KBM-7 (cell line): ENCODE measurements at places on chromosomes 2 and 18.
A peak's percentile ranks its signal among the peaks of the same experiment; 100 is the strongest.

DNA sequence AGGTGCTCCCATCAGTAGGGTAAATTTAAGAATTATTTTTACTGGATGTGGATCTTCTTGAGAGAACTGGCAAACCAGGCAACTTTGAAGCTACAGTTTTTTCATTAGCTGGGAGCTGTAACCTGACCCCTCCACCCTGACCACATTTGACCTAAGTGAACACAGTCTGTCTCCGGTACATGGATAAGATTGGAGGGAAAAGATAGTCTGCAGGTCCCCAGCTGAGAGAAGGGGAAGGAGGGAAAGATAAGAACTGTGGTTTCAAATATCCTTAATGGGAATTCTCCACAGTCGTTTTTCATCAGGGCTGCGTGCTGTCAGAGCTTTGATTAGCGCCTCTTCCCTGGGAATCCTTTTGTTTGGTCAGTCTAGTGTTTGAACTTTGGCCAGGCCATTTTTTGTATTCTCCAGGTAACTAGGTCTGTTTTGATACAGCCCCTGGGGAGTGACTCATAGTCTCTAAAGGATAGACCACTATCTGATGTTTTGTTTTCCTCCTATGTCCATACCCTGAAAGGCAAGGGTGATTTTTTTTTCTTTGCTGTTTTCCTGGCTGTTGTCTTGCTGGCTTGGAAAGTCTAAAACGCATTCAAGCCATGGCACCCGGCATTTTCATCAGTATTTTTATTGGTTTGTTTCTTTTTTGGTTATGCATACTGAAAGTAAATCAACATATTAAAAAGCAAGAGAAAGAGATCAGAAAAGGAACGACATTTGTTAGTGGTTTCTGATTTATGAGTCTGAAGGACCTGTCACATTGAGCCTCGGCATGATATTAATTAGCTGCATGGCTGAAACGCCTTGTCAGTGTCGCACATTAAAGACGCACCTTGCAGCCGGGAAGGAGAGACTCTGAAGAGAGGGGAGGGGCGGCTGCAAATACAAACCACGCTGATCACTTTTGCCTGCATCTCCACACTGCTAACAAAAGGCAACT is 183.4 kb upstream of the FN1 start:
- DNase-seq = peak; percentile 79

- no peak for DNase-seq
These were observed 255.6 kb downstream of the PTPRM start for GRCh38 chr18:7822435-7823331.

DNA sequence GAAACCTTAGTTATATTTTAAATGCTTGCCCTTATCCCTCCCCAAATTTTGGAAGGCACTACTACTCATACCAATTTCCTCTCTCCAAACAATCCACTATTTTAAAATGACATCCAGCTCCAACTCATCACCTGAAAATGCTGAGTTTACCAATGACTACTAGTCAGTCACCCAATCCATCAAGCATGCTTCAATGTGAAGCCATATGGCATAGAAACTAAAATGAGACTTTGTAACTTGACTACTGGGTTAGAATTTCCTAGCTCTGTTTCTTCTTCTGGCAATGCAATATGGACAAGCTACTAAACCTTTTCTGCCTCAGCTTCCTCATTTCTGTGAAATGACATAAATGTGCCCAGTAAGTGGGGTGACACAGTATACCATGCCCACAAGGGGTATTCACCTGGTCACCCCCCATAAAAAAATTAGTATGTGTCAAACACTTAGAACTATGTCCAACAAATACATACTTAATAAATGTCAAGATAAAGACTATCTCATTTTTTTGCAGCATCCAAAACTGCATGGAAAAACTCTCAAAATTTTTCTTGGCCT is 10.0 kb upstream of the STPG4 start:
- no peak for DNase-seq

DNA sequence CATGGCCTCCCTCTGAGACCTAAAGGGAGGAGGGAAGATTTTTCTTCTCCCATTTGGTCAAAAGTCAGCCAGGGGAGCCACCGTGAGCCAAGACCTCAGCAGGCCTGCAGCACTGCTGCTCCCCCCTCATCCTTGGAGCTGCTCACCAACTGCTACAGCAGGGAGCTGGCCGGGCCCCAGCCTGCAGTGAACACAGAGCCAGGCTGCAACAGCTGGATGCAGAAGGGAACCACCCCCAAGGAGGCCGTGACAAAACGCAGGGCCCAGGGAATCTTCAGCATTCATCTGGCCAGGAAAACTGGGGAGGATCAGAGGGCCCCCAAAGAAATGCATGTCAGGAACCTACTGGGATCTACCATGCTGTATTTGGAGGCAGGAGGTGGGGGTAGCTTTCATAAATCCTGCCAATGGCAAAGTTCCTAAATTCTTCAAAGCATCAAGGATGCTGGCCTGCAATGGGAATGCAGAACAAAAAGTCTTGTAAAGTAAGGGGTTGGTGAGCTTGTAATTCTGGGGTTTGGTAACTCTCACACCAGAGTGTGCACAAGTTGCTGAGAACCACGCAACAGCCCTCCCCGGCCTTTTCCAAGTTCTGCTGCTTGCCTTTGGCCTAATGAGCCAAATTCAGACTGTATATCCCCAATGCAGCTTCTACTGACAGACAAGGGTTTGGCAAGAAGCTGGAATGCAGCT is 61.0 kb downstream of the CACNB4 start:
- no peak for DNase-seq

GRCh38 chr2:65017335-65017734 is 28.1 kb downstream of the SLC1A4 start:
- peak; percentile 95 for DNase-seq

- DNase-seq = peak; percentile 19
These were observed 62.0 kb downstream of the MYL12B start for GRCh38 chr18:3323900-3324299.

DNA sequence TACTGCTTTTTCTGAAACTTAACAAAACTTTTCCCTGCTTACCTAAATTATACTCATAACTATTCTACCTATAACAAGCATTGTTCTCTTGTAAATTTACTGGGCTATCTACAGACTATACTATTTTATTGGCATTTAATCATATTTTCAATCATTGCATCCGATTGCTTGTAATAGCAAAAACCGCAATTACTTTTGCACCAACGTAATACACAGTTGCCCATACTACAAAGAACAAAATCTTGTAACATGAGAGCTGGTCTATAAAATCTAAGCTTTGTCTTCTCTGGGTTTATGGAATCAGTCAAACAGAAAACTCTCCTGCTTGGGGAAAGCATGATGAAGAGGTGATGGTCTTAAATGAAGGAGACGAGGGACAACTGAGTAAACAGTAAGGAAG is 463.4 kb upstream of the ST6GAL2 start:
- DNase-seq = no peak

DNA sequence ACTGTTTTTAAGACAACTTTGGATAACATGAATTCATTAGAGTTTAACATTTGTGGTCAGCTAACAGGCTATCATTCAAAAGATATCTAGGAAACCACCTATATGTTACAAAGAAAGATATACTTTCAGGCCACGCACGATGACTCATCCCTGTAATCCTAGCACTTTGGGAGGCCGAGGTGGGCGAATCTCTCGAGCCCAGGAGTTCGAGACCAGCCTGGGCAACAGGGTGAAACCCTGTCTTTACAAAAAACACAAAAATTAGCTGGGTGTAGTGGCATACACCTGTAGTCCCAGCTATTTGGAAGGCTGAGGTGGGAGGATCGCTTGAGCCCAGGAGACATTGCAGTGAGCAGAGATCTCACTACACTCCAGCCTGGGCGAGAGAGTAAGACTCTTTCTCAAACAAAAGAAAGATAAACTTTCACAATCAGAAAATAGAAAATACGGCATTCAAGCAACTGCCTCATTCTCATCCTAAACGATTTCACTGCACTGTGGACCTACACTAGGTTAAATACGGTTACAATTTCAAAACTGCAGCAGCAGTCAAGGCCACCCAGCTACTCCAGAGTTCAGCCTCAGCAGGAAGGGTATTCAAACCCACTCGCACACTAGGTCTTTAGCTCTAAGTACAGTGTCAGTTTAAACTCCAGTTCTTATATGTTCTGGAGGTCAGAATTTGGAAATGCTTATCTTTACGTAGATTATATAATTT is 250.0 kb upstream of the SLC39A10 start:
- DNase-seq = no peak

GRCh38 chr2:196592911-196593881 is 46.3 kb upstream of the CCDC150 start:
- peak; percentile 63 for DNase-seq

DNA sequence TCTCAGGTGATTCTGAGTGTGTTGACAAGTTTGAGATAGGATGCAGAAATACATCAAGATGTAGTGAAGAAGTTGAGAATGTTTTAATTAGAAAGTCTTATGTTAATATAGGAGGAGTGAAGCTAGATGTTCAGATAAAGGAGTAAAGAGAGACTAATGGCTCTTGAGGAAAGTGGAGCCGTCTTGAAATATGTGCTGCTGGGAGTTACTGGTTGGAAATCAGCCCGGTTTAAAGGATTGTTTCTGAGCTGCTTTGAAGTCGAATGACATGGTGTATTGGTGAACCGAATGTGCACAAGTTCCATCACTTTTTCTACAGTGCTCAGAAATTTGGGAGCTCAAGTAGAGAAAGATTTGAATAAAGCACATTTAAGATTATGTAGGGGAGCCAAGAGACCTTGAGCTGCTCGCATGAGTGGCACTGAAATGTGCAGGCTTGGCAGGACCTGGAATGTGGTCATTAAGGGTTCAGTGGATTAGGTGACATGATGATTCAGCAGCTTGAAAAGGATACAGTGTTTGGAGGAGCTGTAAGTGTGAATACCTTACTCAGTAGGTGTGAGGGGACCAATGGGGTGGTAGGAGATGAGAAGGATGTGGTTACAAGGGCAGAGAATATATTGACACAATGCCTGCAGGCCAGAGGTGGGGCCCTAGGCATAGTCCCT is 68.6 kb downstream of the CAB39 start:
- DNase-seq = no peak

DNA sequence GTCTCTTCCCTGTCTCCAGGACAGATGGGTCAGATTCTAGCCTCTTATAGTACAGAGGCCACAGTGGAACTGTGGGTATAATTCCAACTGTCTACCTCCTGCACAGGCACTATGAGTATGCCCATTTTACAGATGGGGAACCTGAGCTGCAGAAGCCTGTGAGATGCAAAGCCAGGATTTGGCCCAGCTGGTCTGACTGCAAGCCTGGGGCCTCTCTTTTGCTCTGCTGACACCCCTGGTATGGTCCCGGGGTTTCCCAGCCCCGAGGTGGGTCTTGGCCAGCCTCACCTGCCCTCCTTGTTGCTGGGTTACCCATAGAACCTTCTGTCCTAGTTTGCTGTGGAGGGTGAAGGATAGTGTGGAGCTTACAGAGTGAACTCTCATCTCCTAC is 9.8 kb downstream of the HS6ST1 start:
- DNase-seq = no peak

GRCh38 chr18:57910817-57911216 is 107.7 kb upstream of the ATP8B1 start:
- peak; percentile 15 for DNase-seq

DNA sequence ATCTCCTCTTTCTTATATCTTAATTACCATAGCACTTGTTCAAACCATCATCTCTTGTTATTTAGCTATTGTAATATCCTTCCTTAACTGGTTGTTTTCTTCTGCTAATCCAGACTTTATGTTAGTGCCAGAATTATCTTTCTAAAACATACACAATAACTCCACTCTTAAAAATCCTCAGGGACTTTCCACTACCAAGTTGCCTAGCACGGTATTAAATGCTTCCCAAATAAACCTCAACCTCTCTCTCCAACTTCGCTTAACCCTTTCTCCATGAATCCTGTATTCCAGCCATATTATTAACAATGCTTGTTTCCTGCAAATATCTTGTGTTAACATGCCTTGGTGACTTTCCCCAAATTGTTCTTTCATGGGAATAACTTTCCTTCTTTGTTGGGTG is 84.5 kb downstream of the FAM228A start:
- DNase-seq = no peak

- DNase-seq = no peak
These were observed 30.9 kb upstream of the YPEL5 start for GRCh38 chr2:30115981-30116285.

DNA sequence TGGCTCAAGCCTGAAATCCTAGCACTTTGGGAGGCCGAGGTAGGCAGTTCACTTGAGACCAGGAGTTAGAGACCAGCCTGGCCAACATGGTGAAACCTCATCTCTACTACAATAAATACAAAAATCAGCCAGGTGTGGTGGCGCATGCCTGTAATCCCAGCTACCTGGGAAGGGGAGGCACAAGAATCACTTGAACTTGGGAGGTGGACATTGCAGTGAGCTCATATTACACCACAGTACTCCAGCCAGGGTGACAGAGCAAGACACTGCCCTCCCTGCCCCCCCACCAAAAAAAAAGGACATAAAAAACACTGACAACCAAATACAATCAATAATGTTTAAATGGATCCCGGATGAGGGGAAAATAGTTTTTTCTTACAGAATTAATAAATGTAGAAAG is 7.8 kb downstream of the TIA1 start:
- DNase-seq = no peak

- no peak for DNase-seq
These were observed 19.6 kb downstream of the MTERF4 start for GRCh38 chr2:241082341-241083090.

DNA sequence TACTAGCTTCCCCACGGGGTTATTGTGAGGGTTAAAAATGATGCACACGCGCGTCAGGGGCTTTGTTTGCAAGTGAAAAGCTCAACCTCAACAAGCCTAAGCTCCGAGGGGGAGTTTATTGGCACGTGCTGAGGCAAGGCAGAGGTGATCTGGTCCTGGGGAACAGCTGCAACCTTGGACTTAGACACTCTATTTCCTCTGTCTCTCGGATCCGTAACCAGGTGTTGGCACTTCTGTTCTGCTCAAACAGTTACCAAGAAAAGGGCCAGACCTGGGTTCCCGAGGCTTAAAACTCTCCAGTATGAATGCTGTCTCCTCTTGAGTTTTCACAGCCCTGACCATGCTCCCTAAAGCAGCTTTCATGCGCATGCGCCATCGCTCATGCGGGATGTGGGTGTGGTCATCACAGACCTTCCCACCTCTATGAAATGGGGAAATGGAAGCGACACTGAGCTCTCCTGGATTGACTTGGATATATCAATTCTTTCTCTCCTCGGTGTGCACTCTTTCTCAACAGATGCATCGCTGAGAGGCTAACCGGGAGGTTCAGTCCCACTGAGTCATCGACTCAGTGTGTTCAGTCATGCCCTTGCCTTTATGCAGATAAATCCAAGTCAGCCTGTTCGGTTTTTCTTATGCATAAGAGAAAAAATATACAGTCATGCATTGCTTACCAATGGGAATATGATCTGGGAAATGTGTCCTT is 19.9 kb upstream of the RAB31 start:
- DNase-seq = no peak

DNA sequence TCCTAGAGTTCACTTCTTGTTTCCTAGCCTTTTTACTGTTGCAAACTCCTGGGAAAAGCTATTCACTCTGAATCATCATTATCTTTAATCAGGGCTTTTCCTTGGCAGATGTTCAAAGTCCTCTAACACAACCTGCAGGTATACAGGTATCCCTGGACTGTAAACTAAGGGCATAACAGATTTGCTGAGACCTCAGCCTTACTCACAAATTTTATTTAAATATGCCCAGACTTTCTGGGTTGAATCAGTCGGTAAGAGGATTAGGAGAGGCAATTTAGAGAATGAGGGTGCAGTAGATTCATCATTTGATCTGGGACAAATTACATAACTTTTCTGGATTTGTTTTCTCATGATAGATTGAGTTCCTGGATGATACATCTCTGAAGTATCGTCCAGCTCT is 217.8 kb upstream of the STON1 start:
- no peak for DNase-seq

GRCh38 chr2:16680304-16680703 is 14.7 kb upstream of the CYRIA start:
- DNase-seq = no peak

- no peak for DNase-seq
These were observed 17.5 kb upstream of the FAHD2A start for GRCh38 chr2:95384854-95385569.

- no peak for DNase-seq
These were observed 158.7 kb downstream of the PXDN start for GRCh38 chr2:1585635-1586034.
